ENCODE measurements at places on chromosomes 13 and 19.

DNA sequence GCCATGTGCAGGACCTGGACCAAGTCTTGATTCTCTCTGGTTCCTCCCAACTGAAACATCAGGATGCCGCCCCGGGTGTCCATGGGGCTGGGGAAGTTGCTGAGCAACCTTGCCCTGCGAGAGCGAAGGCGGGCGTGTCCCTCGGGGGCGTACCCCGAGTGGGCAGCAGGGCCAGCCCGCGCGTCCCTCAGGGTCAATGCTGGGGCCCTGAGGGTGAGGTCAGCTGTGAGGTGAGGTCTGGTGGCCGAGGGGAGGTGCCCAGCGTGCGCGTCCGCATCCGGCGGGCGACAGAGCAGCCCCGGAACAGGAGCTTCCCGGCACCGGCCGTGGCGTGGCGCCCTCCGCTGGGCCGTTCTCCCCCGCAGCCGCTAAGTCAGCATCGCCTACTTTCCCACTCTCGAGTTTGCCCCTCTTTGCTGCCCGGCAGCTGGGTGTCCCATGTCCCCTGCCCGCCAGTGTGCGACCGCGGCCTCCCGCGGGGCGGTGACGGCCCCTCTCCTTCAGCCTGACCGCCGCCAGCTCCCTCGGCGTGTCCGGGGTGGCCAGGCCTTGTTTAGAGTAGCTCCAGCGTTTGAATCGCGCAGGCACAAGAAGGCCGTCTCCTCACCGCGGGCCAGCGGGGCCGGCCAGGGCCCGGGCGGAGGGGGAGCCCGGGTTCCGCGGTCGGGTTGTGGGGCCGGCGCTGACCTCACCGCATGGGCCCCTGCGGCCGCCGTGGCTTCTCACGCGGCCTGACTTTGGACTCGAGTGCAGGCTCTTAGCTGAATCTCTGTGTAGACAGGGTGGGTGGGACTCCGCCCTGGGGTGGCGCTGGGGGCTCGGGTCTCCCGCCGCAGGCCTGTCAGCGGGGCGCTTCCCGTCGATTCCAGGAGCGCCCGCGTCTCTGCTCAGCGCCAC lies 33.0 kb downstream of the GJA3 start:
- DNase-seq = peak; percentile 84

DNA sequence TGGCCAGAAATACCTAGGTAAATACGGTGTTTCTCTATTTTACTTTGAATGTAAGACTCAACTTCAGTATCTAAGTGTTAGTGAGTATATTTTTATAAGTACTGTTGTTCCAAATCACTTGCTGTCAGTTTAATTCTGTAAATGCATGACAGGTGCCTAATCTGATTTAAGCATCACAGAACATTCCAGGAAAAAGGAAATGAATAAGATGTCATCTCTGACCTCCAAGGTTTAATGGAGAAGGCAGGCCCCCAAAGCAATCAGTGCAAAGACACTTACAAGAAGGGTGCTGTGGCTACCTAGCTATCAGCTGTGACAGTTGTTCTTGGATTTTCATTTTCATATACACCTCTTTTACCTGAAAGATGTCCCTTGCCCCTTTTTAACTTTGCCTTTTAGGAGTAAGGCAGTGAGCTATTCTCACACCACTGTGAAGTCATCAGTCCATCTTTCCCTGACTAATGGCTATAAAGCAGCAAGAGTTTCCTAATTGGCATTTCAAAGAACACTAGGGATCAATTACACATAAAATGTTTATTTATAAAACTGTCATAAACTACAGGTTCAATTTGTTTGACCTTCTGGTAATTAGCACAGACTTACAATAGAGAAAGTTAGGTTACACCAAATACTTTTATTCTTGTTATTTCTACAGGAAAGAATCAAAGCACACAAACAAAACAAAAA lies 427.6 kb downstream of the SPRY2 start:
- DNase-seq = no peak

- DNase-seq = peak; percentile 77
These were observed 206.7 kb upstream of the RFC3 start for GRCh38 chr13:33611121-33611805.

- DNase-seq = no peak
These were observed 51.7 kb downstream of the EDNRB start for GRCh38 chr13:77866971-77867370.

GRCh38 chr13:30739761-30740642 lies 4.7 kb downstream of the ALOX5AP start:
- DNase-seq = no peak

GRCh38 chr13:112756967-112757758 lies 67.3 kb downstream of the ATP11A start:
- DNase-seq = no peak

DNA sequence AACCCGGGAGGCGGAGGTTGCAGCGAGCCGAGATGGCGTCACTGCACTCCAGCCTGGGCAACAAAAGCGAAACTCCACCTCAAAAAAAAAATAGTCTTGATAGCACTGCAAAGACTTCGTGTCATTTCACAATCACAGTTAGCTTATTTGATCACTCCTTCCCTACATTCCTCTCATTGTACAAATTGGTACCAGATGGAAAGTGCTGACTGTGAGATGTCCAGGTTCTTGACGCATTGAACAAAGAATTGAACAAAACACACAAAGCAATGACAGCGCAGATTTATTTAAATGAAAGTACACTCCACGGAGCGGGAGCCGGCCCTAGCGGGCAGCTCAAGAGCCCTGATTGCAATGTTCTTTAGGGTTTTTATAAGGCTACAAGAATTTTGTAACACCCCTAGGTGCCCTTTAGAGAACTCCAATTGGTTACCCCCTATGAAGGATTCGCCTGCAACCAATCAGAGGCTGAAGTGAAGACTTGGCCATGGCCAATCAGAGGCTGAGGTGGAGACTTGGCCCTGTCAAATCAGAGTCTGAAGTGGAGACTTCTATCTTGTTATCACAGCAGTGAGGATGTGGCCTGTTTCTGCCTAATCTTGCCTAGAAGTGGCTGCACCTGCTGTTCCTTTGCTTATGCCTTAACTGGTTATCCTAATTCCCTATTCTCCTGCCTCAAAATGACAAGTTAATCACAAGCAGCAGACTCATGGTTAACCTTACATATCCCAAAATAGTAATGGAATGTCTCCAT lies 16.7 kb downstream of the ZNF556 start:
- no peak for DNase-seq

DNA sequence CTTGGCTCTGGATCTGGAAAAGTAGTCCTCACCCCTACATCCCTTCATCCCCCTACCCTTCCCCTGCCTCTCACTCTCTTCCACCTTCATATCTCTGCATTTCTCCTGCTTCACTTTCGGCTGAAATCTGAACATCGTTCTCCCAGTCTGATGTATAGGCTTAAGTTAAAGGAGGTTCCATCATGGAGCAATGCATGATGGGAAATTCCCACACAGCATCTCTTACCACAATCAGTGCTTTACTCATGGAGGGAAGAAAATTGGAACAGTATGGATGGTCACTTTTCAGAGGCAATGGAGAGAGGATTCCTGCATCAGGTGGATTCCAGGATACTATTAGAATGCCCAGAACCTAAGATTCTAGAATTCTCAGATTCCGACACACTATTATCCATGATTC lies 6.1 kb upstream of the KLK8 start:
- no peak for DNase-seq

- no peak for DNase-seq
These were observed 5.8 kb upstream of the TMC4 start for GRCh38 chr19:54178581-54179261.

GRCh38 chr19:51740356-51740755 lies 11.3 kb downstream of the FPR1 start:
- DNase-seq = no peak

GRCh38 chr19:48716562-48717291 lies 2.8 kb downstream of the MAMSTR start:
- DNase-seq = peak; percentile 75

GRCh38 chr19:28196961-28197360 lies 1016.0 kb downstream of the UQCRFS1 start:
- no peak for DNase-seq

DNA sequence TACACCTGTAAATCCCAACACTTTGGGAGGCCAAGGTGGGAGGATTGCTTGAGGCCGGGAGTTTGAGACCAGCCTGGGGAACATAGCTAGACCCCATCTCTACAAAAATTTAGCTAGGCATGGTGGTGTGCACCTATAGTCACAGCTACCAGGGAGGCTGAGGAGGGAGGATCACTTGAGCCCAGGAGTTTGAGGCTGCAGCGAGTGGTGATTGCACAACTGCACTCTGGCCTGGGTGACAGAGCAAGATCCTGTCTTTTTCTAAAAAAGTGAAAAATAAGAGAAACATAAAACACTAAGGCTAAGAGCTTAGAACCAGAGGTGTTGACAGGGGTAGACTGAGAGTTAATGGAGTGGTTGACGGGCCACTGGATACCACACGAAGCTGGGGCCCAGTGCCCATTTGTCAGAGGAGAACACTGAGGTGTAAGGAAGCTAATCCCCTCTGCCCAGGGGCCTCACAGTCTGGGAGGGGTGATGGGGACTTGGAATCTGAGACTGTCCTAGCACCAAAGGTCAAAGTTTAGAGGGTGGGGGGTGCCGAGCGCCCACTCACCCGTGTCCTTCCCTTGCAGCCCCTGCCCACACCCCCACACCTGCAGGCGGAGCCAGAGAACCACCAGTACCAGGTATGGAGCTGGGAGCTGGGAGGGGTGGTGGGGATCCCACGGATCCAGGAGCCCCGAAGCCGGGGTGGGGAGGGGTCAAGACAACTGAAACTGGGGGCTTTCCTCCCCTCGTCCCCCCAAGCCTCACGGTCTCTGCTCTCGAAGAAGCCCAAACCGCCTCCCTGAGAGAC lies 10.9 kb downstream of the CEACAM19 start:
- no peak for DNase-seq

GRCh38 chr13:38167164-38167822 lies 182.4 kb upstream of the UFM1 start:
- DNase-seq = no peak

GRCh38 chr19:39792999-39793546 lies 14.4 kb downstream of the LEUTX start:
- peak; percentile 81 for DNase-seq

GRCh38 chr13:78998630-78999315 lies 339.8 kb upstream of the OBI1 start:
- DNase-seq = no peak

- no peak for DNase-seq
These were observed 11.5 kb downstream of the UBXN6 start for GRCh38 chr19:4445963-4446703.
